ENCODE measurements at places on chromosomes 1 and 21. TPM values are rescaled to one million over a fixed set of nuclear protein-coding genes. Genes with fewer than 3 reads are reported as not detected.

- DNase-seq = no peak
These were observed 29.2 kb upstream of the CNTN2 start for GRCh38 chr1:205013683-205014367.

GRCh38 chr1:39898191-39898590, 3.5 kb downstream of the MYCL start:
- no peak for DNase-seq

DNA sequence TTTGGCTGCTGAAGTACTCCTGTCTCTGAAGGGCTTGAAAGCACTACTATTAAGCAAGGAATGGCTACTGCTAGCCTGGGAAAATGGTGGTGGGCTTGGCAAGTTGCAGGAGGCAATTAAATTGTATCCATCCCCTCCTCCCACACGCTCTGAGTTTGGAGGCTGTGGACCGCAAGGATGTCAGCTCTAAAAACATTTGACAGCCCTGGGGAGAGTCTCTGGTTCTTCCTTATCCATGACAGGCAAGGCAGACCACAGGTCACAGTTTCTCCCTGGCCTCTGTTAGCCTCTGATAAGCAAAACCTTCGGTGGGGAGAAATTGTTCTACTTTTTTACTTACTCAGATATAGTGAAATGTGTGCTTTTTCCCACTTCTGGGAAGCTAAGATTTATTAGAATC, 46.6 kb downstream of the S1PR1 start:
- DNase-seq = no peak

DNA sequence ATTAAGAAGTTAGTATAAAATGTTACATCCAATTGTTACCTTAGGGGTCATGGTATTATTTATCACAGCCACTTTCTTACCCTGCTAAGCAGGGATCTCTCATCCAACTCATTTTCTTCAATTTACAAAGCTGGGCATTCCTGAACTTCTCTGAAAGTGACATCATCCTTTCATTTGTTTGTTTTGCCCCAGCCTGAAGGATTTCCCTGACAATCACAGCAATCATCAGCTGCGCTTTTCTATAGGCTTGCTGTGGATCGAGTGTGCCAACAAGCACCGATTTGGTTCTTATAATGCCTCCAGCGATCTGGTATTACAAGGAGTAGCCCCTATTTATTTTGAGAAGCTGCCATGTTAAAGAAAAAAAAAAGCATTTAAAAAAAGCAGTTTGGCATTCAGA, 240.2 kb downstream of the USH2A start:
- peak; percentile 13 for DNase-seq

DNA sequence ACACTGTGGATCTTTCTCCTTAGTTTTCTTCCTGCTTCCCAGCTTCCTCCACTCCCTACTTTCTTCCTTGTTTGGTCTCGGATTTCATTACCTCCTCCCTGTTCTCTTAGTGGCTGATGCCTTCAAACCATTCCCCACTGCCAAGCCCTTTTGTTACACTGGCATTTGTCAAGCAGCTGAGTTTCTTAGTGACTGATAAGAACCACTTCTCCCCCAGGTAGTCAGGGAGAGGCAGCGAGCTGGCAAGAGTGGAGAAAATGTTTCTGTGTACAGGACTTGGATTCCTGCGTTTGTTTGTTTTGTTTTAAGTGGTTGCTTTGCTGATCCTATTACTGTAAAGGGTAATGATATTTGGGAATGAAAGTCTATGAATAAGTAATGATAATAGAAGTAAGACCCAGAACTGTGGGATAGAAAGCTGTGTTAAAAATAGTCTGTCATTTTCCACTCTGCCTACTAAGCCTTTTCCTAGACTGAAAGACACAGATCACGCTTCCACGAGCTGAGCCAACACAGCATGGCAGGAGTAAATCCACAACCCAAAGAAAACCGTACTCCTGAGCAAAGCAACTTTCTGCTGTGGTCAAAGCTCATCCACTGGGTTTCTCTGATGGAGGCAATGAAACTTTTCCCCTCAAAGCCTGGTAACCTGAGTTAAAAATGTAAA, 10.1 kb upstream of the SERTAD4 start:
- DNase-seq = no peak

DNA sequence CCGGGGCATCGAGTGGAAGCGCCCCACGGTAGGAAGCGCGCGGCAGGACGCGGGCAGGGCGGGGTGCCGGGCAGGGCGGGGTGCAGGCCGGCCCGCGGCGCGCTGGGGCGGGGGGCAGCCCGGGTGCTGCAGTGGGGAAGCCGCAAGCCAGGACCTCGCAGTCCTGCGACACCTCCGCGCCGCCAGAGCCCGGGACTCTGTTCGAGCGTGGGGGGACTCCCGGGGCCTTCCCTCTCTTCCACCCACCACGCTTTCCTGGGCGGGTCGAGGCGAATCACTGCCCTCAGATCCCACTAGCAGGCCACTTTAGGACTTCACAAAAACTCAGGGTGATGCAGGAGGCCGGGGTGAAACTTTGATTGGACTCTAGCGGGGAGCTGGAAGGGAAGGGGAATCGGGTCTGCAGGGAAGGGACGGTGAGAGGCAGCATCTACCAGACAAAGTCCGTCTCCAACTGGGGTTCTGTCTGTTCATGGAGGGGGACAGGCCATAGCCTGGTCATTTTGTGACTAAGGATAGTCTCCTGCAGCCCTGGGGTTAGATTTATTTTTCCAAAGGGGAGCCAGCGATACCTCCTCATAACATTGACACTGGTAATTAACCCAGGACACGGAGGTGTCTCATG, 623 bp downstream of the CAPN2 start:
- no peak for DNase-seq

GRCh38 chr1:10378081-10378841, 20.6 kb upstream of the PGD start:
- no peak for DNase-seq

DNA sequence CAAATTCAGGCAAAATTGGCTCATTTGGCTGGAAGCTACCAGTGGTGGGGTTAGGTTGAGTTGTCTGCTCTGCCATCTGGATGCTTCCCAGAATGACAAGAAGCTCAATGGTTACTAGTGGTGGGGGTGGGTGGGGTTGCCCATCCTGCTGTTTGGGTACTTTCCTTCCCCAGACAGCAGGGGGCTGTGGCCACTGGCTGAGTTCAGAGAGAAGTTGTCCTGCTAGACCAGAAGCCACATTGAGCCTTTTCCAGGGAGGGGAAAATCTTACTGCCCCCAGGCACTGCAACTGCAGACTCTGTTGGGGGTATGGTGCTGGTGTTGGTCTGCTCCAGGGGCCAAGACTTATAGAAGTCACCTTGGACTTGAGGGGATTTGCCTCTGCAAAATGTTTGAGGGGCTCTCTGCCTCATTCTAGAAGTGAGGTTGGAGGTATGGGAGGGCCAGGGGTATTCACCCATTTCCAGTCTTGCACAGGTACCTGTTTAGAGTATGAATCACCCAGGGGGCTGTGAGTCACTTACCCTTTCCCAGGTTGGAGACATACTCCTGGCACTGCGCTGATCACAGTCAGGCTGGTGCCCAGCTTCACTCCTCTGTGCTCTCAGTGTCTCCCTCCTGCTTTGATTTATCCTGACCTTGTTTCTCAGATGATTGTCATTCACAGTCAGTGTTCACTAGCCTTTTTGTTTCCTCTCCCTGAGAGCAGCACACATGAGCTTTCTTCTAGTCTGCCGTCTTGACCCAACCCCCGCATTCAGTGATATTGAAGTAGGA, 89.1 kb upstream of the NEGR1 start:
- no peak for DNase-seq

DNA sequence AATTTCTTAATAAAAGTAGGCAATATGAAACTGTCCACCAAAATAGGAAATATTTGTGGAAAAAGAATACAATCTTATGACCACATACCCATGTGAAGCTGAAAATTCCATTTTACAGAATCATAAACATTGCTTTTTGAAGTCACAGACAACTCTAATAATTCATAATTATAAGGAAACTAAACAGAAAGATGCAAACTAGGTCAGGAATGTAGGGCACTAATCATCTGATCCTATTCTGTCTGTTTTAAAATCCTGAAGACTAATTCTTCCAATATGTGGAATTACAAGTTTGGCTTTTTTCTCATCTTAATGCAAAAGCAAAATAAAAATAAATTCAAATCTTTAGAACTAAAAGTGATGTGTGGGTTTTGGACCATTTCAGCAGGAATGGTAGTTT, 528.6 kb downstream of the LTN1 start:
- no peak for DNase-seq

GRCh38 chr21:36815284-36815683, 116.4 kb downstream of the SIM2 start:
- no peak for DNase-seq

DNA sequence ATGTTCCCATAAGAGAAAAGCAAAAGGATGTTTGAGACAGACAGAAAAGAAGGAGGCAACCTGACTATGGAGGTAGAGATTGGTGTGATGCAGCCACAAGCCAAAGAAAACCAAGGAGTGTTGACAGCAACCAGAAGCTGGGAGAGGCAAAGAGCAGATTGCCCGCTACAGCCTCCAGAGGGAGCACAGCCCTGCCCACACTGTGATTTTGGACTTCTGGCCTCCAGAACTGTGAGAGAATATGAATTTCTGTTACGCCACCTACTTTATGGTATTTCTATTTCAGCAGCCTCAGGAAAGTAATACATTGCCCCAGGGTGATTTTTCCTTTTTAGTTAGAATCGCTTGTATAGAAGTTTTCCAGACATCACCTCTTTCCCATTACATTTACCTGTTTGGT, 28.4 kb downstream of the SLAMF6 start:
- peak; percentile 20 for DNase-seq

DNA sequence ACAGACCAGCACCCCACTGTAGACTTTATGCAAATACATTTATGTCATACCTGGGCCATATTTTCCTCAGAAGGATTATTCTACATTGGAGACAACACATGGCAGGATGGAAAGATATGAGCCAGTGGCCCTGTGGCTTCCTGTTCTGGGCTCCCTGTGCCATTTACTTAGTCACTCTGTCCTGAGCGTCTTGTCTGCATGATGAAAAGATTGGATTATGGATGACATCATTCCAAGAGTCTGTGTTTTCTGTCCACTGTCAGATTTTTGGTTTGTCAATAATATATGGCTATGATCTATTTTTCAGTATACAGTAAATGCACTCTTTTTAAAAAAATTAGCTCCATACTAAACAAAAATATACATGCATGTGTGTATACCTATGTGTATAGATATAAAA, 30.8 kb downstream of the IGSF5 start:
- no peak for DNase-seq

- DNase-seq = no peak
These were observed 633.3 kb downstream of the USP25 start for GRCh38 chr21:16363100-16363499.

- DNase-seq = peak; percentile 7
These were observed 34.6 kb upstream of the DNAH14 start for GRCh38 chr1:224894915-224895314.

GRCh38 chr1:101995984-101996745, 561 bp downstream of the OLFM3 start:
- no peak for DNase-seq

Gene MIA3
- total RNA-seq = 27.4 TPM

Gene GSTM5
- total RNA-seq = not detected

Gene LAX1
- total RNA-seq = not detected

Gene RPS8
- 2,628 TPM for total RNA-seq

Gene FMO5
- 48.2 TPM for total RNA-seq

Gene CACNA1E
- not detected for total RNA-seq
